BE2C (cell line): ENCODE measurements at places on chromosomes 7 and 10.

DNA sequence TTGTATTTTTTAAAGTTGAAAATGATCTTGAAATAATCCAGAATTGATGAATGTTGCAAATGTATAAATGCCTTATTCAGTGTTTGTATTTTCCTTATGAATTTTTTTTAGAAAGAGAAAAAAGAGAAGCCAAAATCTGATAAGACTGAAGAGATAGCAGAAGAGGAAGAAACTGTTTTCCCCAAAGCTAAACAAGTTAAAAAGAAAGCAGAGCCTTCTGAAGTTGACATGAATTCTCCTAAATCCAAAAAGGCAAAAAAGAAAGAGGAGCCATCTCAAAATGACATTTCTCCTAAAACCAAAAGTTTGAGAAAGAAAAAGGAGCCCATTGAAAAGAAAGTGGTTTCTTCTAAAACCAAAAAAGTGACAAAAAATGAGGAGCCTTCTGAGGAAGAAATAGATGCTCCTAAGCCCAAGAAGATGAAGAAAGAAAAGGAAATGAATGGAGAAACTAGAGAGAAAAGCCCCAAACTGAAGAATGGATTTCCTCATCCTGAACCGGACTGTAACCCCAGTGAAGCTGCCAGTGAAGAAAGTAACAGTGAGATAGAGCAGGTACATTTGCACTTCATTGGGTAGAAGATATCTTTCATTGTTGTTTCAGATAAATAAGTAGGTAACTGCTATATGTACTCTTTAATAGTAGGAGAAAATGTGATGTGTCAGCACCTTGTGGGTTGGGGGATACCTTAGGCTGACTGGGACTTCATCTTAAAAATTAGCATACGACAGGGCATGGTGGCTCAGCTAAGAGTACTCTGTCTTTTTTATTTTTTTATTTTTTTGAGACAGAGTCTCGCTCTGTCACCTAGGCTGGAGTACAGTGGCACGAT, 3.9 kb downstream of the DDX21 start:
- DNase-seq = no peak

- no peak for DNase-seq
These were observed 122.2 kb downstream of the NPY start for GRCh38 chr7:24406053-24406788.

- no peak for DNase-seq
These were observed 5.0 kb downstream of the CXCL12 start for GRCh38 chr10:44379907-44380306.

DNA sequence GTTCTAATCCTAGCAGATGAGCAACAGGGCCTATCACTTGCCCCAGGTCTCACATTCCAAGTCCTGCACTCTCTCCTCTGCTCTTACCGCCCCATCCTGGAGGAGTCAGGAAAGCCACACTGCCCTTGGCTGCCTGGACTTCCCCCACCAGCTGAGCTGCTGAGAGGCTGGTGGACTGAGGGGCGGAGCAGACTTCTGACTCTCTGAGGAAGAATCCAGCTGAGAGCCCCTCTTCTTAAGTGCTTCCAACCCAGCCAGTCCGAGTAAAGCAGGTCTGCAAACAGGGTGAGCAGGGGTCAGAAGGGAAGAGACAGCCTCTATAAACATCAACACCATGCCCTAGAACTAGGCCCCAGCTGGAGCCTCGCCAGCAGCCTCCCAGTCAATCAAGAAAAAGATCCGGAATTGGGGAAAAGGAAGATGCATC, 92.4 kb upstream of the TMEM72 start:
- DNase-seq = no peak

GRCh38 chr10:102352066-102352715, 43.3 kb upstream of the NFKB2 start:
- peak; percentile 66 for DNase-seq

DNA sequence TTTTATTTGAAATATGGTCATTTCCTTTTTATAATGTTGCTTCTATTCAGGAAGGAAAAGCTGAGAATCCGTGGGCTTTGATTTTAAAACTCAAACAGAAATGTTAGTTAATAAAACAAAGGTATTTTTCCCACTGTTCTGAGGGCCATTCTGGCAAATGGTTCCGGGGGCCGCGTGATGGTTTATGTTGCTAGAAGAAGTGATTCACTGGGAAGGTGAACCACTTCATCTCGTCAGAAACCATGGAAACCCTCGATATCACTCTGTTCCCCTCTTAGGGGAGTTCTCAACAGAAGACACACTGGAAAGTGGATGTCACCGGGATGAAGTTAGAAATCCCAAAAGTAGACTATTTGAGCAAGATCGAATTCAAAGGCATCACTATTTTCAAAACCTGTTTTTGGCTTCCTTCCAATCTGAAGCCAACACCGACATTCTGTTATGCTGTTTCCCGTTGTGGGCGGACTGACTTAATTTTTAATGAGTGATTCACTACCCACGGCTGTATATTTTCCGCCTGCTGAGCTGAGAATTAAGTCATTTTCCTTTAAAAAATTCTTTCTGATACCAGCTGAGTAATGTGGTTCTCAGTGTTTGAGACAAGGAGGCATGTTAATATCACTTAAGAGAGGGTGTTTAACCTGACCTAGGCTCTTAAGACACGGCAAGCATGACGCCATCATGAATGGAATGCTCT, 84.1 kb downstream of the PTPRE start:
- no peak for DNase-seq

DNA sequence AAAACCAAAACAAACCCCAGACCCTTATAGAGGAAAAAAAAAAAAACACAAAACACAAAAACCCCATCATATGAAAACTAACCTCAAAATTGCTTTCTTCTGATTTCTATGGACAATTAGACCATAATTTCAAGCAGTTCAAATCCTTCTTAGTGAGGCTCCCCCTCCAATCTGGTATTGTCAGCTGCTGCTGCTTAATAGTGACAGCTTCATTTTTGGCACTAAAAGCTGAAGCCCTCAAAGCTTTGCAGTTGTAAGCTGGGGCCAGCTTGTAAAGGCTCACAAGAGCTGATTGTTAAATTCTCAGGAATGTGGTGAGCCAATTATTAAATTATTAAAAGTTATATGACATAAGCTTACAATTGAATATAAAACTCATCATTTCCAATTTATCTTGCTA, 21.9 kb downstream of the ATXN7L1 start:
- no peak for DNase-seq

DNA sequence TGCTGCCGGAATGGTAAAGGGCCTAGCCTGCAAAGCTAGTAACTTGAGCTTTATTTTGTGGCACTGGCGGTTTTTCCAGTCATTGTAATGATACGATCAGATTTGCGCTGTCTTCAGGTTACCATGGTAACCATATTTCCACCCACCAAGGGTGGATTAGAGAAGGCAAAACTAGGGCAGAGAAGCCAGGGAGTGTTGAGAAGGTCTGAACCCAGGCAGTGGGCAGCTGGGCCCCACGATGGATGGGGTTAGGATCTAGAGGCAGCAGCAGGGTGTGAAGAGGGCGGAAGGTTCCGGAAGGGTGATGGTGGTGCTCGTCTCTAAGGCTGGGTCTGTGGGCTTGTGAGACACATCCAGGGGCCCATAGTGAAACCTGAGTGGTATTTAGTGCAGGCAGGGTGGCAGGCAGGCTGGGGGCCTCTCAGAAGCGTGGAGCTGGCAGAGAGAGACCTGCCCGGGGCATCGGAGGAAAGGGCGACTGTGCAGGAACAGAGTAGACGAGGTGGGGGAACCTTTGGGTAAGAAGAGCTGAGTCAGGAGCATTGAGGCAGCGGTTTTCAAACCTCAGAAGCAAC, 87.9 kb upstream of the GTF2I start:
- DNase-seq = no peak

- no peak for DNase-seq
These were observed 346.8 kb downstream of the ABCA13 start for GRCh38 chr7:48518092-48518491.

- no peak for DNase-seq
These were observed 51.4 kb downstream of the DNMBP start for GRCh38 chr10:99958302-99958701.
